ENCODE measurements at places on chromosomes 12 and 14. TPM values are rescaled to one million over a fixed set of nuclear protein-coding genes. Genes with fewer than 3 reads are reported as not detected.

ABCD2 gene
- not detected for total RNA-seq

CABP1 gene
- 6.0 TPM for total RNA-seq

SLC8A3 gene
- 0.35 TPM for total RNA-seq

EIF2S1 gene
- 162 TPM for total RNA-seq

AP5M1 gene
- 28.2 TPM for total RNA-seq

RGS6 gene
- 0.87 TPM for total RNA-seq

IFNG-AS1 gene
- total RNA-seq: not detected

GOLT1B gene
- 40.3 TPM for total RNA-seq

PTCSC3 gene
- not detected for total RNA-seq

NGB gene
- total RNA-seq: not detected

PDE3A gene
- total RNA-seq: 0.22 TPM

All from H7 (cell line).